ENCODE measurements at places on chromosomes 1 and 21.

DNA sequence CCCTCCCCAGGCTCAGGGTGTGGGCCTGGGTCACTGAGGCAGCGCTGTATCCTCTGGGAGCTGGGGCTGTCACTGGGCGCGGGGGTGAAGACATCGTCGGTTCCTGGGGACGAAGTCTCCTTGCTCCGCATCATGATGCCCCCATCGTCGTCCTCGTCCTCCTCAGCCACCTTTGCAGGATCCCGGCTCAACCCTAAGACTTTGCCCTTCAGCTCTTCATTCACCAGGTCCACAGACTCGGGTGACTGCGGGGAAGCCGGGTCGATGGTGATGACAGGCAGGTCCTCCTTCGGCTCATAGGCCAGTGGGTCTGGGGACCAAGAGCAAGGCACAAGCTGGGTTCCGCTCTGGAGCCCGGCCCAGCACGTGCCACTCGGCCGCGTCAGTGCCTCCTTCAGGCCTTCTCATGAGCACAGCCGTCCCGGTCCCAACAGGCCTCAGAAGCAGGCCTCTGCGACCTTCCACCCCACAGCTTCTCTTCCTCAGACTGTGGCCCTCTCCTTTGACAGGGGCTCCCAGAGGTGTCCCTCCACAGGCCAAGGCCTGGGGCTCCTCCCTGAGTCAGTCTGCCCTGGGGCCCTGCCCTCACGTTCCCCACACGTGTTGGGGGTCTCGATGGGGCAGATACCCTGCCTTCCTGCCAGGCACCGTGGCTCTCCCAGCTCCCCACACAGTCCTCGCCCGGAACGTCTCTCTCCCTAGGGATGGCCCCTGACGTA, 54.4 kb downstream of the SLC9A1 start:
- no peak for DNase-seq

- no peak for DNase-seq
Measured at GRCh38 chr1:62140666-62141065, 54.0 kb upstream of the L1TD1 start.

GRCh38 chr1:39561279-39561678, 15.3 kb downstream of the PABPC4 start:
- no peak for DNase-seq

- no peak for DNase-seq
Measured at GRCh38 chr1:25735956-25736529, 64.0 kb upstream of the SELENON start.

- no peak for DNase-seq
Measured at GRCh38 chr1:230105245-230105753, 38.3 kb downstream of the GALNT2 start.

All from Kasumi-1 (cell line).